ENCODE measurements at places on chromosomes 16 and 17.
A peak's percentile ranks its signal among the peaks of the same experiment; 100 is the strongest.

DNA sequence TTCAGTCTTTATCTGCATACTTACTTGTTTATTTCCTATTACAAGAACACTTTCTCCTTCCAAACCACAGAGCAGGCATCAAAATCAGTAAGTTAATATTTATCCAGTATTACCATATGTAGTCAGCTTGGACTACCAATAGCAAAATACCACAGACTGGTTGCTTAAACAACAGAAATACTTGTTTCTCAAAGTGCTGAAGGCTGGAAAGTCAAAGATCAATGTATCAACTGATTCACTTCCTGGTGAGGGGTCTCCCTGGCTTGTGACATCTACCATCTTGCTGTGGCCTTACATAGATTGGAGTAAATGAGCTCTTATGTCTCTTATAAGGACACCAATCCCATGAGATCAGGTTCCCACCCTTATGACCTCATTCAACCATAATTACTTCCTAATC lies 2.6 kb downstream of the STXBP4 start:
- DNase-seq: no peak

DNA sequence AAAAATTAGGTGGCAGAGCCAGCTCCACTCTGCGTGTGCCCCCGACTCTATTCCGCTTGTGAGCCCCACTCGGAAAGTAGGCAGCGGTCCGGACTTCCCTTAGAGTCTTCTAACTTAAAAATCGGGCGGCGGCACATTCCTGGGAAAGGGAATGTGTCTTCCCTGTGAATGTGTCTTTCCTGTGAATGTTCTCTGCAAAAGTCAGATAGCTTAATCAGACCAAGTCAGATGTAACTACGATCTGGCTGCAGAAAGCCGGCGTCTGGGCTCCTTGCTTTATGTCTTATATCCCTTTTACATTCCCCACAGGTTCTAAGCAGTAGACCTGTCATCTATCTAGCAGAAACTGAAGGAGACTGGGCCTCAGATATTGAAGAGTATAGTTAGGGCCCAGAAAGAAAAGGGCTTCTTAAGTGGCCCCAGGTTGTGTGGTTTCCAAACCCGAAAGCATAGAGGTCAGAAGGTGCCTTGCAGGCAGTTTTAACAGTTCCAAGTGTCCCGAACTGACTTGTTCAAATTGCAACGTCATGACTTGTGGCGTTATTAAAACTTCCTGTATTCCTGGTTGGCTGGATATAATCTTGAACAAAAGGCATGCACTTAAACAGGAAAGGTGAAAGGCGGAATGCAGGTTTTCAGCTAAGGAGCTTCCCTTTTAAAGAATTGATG lies 601 bp downstream of the PHKB start:
- DNase-seq: peak; percentile 41

GRCh38 chr17:67054011-67054591 lies 9.7 kb downstream of the CACNG1 start:
- no peak for DNase-seq

- DNase-seq: no peak
Measured at GRCh38 chr17:34578656-34579016, 746 bp upstream of the TMEM132E start.

DNA sequence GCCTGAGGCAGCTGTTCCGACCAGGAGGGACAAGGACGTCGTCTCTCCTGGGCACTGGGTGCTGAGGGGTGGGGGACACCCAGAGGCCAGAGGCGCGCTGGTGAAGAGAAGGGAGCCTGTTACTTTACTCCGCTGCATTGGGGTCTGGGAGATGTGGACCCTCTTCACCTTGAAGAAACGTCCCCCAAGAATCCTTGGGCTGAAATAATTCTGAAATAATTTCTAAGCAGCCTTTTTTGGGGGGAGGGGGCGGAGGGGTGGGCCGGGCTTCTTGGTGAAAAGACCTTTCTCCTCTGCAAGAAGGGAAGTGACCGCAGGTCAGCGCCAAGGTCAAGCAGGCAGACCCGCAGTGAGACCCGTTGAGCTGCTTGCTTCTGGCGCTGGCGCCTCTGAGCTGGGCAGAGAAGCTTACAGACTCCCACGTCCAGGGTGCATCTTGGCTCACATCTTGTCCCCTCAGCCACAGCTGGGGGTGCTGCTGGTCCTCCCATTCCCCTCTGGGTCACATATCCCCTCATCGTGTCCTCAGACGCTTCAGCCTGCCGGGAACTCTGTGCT lies 1.1 kb downstream of the SYT17 start:
- DNase-seq: no peak

DNA sequence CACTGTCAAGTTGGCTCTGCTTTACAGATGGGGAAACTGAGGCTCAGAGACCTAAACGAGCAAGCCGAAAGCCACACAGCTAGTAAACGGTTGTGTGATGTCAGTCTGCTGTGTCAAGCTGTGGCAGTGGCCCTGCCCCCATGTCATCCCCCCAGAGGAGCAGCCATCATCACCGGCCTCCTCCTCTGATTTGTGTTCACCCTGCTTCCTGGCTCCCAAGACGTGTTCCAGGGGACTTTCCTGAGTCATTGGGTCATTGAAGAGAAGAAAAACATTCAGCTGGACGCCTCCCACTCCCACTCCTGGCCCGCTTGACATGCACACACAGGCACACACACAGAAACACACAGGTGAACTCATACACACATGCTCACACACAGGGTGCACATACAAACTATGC lies 54.0 kb upstream of the CIBAR2 start:
- DNase-seq: no peak

DNA sequence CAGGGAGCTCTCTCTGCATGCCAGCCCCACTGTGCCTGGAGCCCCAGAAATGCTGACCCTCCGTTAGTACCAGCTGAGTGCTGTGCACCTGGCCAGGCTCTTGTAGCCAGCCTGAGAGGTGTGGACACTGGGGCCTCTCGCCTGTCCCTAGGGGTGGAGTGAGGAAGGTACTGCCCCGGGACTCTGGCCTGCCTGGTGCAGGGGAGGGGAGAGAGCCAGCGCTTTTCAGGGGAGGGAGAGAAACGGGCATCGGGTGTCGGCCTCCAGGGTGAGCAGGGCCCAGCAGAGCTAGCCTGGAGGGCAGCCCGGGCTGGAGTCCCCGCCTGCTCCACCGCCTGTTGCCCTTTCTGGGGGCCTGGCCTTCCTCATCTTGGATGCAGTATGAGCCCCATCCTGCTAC lies 13.1 kb downstream of the MAP2K3 start:
- DNase-seq: no peak

GRCh38 chr16:49010396-49010795 lies 271.2 kb downstream of the CBLN1 start:
- DNase-seq: no peak

DNA sequence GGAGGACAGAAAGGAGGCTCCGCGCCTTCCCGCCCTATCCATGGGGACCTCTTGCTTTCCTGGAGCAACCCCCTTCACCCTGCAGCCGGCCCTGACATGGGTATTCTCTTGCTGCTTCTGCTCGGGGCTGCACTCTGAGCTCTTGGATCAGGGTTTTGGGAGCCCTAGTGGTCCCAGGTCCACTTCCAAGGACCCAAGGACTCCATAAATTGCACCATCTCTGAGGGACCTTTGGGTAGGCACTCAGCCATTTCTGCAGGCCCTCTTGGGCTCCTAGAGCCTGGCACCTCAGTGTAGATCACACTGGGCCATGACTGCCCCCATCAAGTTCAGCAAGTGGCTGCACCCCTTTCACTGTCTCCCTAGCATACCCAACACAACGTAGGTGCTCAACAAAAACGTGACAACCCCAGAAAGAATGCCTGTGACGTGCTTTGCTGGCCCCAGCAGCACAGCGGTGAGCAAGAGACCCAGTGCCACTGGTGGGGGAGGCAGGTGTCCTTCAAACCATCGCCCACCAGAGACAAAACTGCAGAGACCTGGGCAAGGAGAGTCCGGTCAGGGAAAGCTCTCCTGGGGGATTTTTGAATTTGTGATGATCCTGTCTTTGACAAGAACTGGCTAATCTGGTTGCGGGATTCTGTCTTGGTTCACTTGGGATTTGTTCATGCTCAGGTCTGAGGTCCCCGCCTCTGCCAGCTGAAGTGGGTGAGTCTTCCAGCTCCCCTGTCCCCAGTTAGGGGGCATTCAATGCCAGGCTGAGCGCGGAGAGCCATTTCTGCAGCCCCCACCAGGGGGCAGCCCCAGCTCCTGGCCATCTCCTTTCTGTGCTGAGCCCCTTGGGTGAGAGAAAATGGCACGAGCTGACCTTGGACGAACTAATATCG lies 2.5 kb upstream of the RAB11FIP4 start:
- peak; percentile 40 for DNase-seq

DNA sequence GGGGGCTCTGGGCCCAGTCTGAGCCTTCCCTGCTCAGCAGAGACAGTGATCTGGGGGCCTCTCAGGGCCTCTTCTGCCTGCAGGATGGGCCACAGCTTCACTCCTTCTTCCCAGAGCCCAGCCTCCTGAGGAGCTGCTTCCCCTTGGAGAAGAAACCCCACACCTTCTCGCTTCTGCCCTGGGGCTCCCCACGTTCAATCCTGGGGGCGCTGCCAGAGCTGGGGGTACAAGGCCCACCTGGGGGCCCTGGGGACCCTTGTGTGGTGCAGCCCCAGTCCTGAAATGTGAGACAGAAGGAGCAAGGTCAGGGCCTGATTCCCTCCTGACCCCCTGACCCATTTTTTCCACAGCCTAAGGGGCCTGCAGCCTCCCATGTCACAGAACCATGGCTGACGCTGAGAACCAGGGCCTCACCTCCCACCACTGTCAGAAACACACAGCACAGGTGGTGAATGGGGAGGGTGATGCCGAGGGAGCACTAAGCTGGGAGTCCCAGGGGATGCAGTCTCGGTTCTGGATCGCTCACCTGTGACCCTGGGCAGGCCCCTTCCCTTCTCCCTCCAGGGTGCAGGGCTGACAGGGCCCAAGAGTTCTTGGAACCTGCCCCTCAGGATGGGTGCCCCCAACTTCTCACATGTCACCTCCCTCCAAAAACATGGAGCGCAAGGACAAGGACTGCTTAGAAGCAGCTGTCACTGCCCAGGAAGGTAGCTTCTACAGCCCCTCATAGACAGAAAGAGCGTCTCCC lies 21.6 kb upstream of the MPO start:
- no peak for DNase-seq
